ENCODE measurements at places on chromosomes 6 and 20.

DNA sequence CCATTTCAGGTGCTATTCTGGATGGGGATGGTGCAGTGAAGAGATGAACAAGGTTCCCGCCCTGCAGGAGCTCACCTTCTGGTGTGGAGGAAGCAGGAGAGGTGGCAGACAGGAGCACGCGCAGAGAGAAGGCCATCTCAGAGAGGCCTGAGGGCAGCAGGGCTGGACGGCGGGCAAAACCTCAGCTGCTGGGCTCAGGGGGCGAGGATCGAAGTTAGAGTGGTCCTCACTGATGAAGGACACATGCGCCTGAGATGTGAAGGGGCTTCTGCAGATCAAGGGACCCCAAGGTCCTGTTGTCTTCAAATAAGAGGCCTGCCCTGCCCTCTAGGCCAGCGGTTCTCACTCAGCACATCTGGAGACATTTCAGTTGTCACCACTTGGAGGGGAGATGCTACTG is 198.4 kb upstream of the PMEPA1 start:
- no peak for DNase-seq

- DNase-seq = peak; percentile 32
Measured at GRCh38 chr6:387293-387741, 4.2 kb upstream of the IRF4 start.

DNA sequence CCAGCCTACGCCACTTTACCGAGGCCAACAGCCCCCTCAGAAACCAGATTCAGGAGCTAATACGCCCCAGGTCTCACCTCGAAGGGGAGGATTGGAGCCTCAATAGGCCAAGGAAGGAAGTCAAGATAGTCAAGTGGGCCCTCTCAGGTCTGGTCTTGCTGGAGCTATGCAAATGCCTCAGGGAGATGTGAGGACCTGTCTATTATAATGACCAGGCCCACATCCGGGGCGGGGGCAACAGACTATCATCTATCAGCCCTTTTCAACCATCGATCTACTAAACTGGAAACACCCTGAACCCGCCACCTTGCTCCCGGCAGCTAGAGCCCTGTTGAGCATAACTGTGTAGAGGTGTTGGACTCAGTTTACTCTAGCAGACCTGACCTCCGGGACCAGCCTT is 12.7 kb upstream of the GSTA3 start:
- no peak for DNase-seq

GRCh38 chr6:123844011-123844410 is 40.3 kb downstream of the NKAIN2 start:
- no peak for DNase-seq

GRCh38 chr20:1827974-1828785 is 67.0 kb upstream of the SIRPA start:
- no peak for DNase-seq

Measured in CD14-positive monocyte (primary cell).